ENCODE measurements at places on chromosomes 11 and 22.

- no peak for DNase-seq
Observed at GRCh38 chr11:845872-846495, 3.3 kb downstream of the TSPAN4 start.

DNA sequence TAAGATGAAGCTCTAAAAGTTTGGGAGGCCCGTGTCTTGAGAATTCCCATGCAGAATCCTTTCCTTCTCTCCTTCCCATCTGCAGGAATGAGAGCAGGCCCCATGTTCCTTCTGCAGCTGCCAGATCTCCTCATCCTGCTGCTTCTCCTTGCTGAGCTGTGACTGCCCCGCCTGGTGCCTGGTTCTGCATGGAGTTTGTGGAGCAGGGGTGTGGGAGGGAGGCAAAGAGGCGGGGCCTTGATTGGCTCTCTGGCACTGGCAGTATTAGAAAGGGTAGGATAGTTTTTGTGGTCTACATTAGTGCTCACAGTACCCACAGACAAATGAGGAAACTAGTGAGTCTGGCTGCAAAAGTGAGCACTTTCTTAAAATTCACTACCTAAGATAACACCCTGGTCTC, 91.1 kb upstream of the CLPB start:
- DNase-seq: no peak

- no peak for DNase-seq
Observed at GRCh38 chr11:94964934-94965333, 8.4 kb downstream of the CWC15 start.

DNA sequence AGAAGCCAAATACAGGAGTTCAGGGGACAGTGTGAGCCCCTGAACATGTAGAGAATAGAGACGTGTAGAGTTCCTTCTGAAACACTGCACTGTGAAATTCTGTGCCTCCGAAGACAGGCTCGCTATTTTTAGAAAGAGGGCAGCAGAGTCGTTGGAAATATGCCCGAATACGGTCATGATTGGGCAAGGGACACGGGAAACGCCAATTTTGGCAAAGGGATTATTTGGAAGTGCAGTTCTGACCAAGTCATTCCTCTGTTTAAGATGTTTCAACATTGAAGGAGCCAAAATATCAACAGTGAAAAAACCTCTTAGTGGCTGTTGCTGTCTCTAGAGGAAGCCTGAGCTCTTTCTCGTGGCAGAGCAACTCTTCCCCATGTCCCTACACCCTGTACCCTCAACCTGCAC, 9.5 kb upstream of the CBX6 start:
- DNase-seq: no peak

GRCh38 chr22:38467904-38468442, at the start of gene KDELR3:
Gene KDELR3 (plus strand): TSS chr22:38468096. CDS start chr22:38468234, 138 bp downstream.
- DNase-seq: peak; percentile 91

- DNase-seq: no peak
Observed at GRCh38 chr11:28899706-28900105, 791.5 kb downstream of the METTL15 start.

All from GM10248 (cell line).